ACHN (cell line): ENCODE measurements at places on chromosomes 3 and 15.

DNA sequence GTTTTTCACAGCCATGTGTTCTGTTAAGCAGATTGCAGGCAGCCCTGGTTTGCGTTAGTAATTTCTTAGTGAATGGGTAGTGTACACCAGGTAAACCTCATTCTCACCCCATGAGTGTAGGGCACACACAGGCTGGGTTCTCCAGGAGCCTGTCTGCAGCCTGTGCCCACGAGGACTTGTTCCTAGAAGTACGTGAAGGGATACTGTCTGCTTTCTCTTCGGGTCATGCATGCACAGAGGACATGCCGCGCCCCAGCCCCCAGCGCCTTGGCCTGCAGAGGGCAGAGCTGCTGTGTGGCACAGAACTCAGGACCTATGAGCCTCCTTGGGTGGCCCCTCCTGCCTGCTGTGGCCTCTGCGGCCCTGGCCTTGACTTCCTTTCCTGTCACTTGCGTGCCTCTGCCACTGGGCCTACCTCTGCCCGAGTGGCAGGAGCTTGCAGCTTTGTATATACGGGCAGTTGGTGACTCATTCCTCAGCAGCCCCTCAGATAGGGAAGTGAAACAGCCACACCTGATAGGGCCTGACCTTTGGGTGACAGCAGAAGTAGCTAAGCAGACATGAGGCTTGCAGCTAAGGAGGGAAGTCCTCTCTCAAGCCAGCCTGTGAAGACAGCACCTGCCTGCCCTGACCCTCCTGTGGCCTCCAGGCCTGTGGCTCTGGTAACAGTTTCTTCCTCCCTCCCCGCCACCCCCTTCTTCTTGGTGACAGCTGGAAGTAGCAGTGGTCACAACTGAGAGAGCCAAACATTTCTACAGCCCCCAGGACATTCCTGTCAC lies 19.5 kb downstream of the PPCDC start:
- DNase-seq, result peak; percentile 27

DNA sequence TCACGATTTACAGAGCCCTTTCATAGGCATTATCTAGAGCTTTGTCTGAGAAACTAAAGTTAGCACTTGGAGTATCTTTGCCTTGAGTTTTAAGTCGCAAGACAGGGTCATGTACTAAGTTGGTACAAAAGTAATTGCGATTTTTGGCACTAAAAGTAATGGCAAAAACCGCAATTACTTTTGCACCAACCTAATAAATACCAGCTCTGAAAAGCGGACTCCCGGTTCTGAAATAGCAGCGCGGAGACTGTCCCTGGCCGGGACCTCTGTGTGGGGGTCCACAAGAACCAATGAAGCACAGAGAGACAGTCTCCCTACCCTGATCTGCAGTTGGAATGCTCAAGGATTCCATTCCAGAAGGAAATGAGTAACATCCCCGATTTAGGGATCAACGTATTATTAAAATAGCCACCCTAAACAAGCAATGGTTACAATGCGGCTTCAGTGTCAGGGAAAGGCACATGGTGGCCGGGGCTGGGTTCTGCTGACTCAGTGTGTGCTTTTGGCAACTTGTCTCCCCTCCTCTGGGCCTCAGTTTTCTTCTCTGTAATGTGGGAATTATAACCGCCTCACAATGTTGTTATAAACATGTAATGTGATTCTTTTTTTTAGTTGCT lies 150.3 kb upstream of the MCTP2 start:
- no peak for DNase-seq

GRCh38 chr3:78402720-78403119 lies 1362.8 kb downstream of the ROBO2 start:
- no peak for DNase-seq

GRCh38 chr3:32313723-32314473 lies 75.4 kb downstream of the CMTM8 start:
- peak; percentile 48 for DNase-seq

DNA sequence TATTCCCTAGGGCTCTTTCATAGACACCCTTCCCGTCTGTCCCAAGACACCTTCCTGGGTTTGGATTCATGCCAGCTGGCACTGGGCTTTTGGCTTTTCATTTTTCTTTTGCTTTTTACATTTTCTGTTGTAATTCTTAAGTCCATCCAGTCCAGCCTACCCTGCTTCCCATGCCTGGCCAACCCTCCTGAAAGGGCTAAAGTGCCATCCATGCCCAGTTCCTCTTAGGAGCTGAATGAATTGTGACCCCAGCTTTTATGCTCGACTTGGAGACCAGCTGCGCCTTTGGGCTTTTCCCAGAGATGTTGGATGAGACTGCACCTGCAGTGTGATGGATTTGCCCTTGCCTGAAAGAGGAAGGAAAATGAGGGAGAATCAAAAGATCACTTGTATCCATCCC lies 25.8 kb downstream of the LRRN1 start:
- DNase-seq, result no peak

DNA sequence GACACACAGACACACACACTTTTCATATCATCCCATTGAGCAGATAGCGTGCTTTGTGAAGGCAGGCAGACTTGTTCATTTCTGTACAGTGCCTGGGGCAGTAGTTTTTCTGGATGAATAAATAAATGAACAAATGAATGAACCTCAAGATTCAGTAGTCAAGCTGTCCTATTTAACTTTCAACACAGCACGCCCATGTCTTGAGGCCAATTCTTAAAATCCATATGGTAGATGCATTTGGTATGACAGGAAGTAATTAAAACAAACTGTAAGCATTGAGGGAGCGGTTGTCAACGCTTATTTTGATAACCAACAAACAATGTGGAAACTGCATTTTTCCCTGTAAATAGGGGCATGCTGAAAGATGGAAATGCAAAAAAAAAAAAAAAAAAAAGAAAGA lies 80.0 kb upstream of the BNC1 start:
- DNase-seq, result no peak

DNA sequence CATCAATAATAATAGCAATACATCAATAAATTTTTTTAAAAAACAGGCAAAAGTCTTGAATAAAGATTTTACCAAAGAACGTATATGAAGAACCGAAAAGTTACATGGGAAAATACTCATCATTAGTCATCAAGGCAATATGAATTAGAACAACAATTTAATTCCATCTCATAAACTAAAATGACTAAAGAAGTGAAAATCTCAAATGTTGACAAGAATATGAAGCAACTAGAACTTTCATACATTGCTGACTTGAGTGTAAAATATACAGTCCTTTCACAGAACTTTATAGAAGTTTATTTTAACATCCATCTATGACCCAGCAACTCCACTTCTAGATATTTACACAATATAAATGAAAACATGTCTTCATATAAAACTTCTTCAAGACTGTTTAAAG lies 35.3 kb upstream of the ABHD10 start:
- DNase-seq, result no peak

- DNase-seq, result no peak
Observed at GRCh38 chr3:59481776-59482400, 432.1 kb upstream of the CFAP20DC start.

- no peak for DNase-seq
Observed at GRCh38 chr3:73419179-73419803, 205.4 kb downstream of the PDZRN3 start.

- peak; percentile 51 for DNase-seq
Observed at GRCh38 chr15:90300988-90301706, 35.7 kb downstream of the NGRN start.

DNA sequence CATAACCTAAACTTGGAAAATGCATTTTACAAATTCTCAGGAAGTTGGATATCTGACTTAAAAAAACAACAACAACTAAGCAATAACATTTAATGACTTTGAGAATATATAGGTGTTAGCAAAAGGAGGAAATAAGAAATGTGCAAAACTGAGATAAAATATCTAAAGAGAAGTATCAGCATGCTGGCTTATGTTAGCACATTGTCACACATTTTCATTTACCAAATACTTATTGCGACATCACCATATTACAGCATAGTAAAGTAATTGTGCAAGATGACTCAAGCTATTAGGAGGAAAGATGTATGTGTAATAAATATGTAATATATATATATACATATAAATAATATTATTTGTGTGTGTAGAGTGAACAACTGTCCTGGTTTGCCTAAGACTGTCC lies 9.2 kb downstream of the PTX3 start:
- no peak for DNase-seq

DNA sequence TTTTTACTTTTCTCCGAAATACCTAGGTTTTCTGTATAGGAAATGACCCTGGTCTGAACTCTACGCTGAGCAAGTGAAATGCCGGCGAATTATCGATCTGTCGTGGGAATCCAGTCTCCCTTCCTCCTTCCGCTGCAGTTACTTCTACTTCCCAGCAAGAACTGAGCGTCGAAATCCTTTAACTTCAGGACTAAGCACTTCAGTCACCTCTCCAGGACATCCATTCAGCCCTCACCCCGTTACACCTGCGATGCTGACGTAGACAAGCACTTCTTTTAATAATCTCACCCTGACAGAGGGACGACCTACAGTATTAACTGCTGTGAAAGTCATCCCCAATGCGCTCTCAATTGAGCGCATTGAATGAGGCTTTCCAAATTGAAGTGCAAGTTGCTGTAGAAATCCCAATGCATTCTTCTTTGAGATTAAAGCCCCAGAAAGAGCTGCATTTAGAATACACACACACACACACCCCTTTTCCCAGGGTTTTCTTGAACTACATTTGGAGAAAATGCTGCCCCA lies 1.3 kb downstream of the TOP2B start:
- DNase-seq, result peak; percentile 36

- DNase-seq, result no peak
Observed at GRCh38 chr3:129654131-129654530, 47.7 kb upstream of the PLXND1 start.

GRCh38 chr3:143617050-143617449 lies 231.2 kb downstream of the SLC9A9 start:
- no peak for DNase-seq

GRCh38 chr15:89150762-89151664 lies 62.8 kb downstream of the ABHD2 start:
- no peak for DNase-seq
